NCI-H524 (cell line): ENCODE measurements at places on chromosomes 13 and 19.

DNA sequence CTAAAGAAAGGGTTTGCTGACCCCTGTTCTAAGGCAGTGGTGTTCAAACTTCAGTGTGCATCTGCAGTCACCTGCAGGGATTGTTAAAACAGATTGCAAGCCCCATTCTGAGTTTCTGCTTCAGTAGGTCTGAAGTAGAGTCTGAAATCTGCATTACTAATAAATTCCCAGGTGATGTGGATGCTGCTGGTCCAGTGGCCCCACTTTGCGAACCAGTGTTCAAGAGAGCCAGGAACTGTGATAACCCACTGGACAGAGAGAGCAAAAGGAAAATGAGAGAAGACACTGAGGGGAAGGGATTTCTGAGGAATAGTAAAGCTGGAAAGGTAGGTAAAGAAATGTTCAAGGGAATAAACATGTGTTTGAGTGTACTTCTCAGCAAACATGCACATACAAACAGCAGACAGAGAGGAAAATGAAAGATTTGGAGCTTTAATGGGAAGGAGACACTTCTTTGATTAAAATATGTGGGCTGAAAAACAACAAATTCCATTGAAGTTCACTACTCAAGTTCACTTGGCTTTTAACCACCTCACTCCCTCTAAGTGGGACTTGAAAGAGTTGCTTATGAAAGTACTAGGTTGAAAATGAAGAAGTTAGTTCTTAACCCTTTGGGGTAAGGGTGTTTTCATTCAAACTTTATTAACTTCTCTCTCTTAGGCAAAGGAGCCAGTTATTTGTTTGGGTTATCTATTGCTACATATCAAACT, 26.4 kb upstream of the FAM216B start:
- no peak for DNase-seq

DNA sequence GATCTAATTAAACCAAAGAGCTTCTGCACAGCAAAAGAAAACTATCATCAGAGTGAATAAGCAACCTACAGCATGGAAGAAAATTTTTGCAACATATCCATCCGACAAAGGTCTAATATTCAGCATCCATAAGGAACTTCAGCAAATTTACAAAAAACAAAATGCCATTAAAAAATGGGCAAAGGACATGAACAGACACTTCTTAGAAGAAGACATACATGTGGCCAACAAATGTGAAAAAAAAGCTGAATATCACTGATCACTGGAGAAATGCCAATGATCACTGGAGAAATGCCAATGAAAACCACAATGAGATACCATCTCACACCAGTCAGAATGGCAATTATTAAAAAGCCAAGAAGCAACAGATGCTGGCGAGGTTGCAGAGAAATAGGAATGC, 32.5 kb downstream of the ZNF582 start:
- DNase-seq = no peak

DNA sequence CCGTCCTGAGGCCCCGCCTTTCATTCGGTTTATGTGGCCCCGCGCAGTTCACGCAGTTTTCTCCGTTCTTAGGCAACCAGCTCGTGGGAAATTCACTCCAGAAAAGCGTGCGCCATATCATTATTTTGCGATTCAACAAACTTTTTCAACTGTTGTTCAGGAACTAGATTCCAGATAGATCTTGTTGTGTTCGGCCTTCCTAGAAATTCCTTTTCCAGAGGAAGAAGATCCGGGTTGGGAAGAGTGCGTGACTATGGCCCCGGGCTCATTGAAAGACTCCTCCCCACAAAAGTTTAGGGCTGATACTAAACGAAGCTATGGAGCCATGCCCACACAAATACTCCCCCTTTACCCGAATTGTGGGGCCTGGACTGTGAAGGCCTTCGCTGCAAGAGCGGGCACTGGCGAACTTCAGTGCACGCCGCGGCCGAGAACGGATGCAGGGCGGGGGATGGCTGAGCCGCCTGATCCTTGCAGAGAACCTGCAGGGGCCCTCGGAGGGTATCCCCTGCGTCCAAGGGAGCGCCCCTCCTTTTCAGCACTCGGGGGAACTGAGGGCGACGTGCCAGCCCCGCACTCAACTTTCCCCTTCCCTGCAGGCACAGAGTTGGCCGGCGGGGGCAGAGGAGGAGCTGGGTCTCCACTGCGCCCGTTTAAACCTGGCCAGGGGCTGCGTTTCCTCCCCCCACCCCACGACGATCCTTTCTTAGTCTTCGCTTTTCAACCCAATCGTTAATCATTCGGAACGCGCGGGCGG, 904 bp upstream of the SOX1 start:
- DNase-seq = peak; percentile 49

DNA sequence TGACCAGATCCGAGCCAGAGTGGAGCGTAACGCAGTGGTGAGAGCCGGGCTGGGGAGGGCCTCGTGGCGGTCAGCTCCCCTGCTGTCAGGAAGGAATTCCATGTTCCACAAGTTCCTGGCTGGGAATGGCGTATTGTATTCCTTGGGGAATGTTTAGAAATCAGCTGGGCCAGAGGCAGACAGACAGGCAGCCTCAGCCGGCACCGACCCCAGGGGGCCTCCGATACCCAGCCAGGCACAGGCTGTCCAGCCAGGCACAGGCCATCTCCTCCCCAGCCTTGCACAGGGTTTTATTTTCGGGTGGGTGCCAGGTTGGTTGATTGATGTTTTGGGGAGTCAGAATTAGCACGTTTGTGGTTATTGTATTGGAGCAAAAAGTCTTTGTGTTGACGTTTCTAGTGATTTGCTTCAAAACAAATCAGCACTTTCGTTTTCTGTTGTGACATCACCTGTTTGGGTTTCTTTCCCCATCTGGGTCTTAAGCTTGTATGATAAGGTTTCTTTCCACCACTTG, 126.6 kb upstream of the MCF2L start:
- DNase-seq = no peak

DNA sequence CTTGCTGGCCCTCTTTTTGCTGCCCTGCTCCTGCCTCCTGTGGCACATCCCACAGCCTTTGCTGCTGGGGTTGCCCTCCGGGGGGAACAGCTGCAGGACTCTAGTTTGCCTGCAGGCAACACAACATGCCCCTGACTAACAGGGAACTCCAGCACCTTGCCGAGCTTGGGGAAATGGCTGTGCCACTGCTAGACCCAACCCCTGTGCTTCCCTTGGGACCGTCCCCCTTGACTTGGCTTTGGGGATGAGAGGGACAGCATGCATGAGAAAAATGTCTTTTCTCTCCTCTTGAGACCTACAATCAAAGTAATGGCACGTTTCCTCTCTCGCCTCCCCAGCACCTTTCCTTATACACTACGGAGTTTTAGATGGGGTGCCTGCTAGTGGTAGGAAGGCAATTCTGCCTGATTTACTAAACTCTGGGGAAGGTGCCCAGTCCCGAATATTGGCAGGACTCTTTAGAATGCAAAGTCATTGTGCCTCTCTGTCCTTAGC, 12.4 kb upstream of the VWA8 start:
- DNase-seq = no peak

- DNase-seq = no peak
These were observed 51.5 kb downstream of the ATP7B start for GRCh38 chr13:51959773-51960172.

DNA sequence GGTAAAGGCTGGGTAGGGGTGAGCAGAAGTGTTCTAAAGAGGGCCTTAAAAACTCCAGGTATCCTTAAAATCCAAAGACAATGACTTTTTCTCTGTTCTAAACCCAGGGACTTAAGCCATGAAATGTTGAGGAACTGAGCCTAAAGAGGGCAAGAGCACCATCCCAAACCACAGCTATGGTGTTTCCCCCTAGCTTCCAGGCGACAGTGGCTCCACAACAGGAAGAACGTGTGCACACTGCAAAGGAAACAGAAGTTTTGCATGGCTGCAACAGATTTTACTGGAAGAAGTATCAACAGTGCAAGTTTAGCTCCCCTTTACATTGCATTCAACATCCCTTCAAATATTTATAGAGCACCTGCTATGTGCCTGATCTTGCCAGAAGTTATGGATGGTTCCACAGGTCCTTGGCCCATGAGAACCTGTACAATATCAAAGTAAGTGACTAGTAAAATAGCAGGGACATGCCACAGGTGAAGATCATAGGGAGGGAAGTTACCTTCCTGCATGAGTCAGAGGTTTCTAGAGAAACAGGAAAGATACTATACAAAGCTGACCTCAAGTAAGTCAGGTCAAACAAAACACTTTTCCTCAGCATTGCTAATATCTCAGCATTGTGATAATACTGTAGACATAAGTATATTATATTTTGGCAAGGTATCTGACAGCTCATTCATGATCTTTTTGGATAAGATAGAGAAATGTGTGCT, 8.4 kb upstream of the KCTD12 start:
- no peak for DNase-seq

GRCh38 chr13:80040981-80041317, 300.0 kb downstream of the SPRY2 start:
- DNase-seq = no peak

DNA sequence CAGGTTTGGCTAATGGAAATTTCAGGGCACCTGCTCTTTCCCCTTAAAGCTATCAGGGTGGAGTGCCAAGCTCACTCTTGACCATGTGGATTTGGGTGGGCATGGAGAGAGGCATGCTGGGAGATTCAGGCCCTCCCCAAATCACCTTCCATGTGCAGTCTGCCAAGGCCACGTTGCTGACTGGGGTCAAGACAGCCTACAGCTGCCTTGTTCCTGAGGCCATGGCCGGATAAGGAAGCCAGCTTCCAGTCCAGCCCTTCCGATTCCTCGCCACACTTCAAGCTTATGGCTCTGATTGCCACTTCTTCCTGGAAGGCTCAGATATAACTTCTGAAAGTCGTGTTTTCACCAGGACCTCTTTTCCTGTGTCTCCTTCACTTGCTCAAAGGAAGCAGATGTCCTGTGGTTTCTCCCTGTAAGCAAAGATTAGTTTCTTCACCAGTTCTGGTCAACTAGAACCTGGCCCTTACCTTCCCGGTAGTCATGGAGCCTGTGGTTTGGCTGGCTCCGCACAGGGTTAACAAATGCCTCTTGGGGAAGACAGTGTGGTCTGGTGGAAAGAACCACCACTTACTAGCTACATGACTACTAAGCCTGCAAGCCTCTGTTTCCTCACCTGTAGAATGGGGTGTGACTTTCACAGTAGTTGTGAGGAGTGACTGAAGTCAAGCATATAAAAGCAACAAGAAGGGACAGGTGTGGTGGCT, 16.1 kb upstream of the TPT1 start:
- no peak for DNase-seq

GRCh38 chr13:101262306-101262705, 154.0 kb downstream of the NALCN start:
- no peak for DNase-seq

GRCh38 chr13:113890774-113891480, 27.1 kb upstream of the GAS6 start:
- DNase-seq = no peak

GRCh38 chr13:43031881-43032280, 8.5 kb downstream of the DNAJC15 start:
- DNase-seq = no peak

GRCh38 chr13:21638319-21639282, 32.3 kb upstream of the FGF9 start:
- peak; percentile 18 for DNase-seq

- DNase-seq = no peak
These were observed 378.5 kb downstream of the MYO16 start for GRCh38 chr13:109007946-109008345.

DNA sequence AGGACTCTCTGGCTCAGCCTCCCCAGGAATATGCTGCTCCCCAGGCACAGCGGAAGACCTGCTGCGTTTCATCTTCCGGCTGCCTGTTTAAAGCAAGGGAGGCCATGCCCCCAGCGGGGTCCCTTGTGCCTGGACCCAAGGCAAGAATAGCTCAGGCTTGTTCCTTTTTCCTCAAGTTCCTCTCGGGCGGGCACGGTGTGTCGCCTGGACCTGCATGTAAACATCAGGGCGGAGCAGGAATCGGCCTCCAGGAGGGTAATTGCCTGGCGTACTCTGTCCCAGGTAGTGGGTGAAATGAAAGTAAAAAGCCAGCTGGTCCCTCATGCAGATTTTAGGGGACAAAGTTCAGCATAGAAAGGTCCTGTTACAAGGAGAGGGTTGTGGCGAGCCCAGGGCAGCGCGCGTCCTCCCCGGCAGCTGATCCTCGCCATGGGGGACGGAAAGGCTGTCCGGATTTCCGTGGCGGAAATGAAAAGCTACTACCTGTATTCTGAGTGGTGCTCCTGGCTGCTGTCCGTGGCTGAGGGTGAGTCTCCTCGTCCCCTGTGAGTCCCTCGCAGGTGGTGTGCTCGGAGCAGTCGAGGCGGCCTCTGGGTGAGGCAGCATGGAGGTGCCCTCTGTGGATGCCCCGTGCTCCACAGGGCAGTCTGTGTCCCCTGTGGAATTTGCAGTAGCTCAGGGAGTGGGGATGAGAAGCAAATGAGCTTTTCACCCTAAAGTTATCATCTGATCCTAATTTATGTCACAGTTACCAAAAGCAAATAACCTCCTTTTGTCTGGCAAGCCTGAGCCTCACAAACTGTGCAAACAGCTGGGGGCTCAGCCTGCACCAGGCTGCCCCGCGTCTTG, 16.2 kb downstream of the MCF2L start:
- DNase-seq = no peak

GRCh38 chr19:2973229-2973628, 4.1 kb upstream of the TLE6 start:
- no peak for DNase-seq

- no peak for DNase-seq
These were observed 22.2 kb upstream of the PEG3 start for GRCh38 chr19:56862741-56863140.
